ENCODE measurements at places on chromosomes 4 and X.
A peak's percentile ranks its signal among the peaks of the same experiment; 100 is the strongest.

GRCh38 chr4:150960079-150960478, 55.0 kb downstream of the LRBA start:
- DNase-seq, result no peak

DNA sequence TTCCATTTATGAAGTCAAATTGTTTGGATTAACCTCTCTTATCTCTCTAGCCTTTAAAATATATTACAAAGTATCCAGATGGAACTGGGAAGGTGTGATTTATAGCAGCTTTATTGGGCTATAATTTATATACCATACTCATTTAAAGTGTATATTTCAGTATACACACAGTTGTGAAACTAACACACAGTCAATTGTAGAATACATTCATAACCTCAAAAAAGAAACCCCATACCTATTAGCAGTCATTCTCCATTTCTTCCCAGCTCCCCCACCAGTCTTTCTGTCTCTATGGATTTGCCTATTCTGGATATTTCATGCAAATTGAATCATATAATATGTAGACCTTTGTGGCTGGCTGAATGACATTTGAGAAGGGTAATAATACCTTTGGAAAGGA, 7.6 kb upstream of the NAP1L5 start:
- DNase-seq, result no peak

- DNase-seq, result no peak
These were observed 2.3 kb upstream of the METTL14 start for GRCh38 chr4:118682928-118683327.

DNA sequence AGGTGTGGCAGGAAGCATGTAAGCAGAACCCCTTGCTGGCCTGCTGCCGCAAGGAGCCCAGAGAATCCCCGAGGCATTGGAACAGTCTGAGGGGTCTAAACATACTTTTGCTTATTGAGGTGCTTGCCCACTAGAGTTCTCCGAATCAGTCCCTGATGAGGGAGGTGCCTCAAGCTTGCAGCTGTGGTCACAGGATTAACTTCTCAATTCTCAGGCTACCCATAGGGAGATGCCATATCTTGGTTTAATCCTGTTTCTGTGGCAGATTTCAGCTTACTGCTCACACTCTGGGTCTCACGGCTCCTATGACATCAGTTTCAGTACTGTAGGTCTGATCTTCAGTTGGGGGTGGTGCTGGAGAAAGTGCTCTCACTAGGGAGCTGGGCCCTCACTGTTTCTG, 39.9 kb downstream of the CCNG2 start:
- no peak for DNase-seq

- no peak for DNase-seq
These were observed 495.2 kb downstream of the NLGN4X start for GRCh38 chrX:5733501-5733900.

DNA sequence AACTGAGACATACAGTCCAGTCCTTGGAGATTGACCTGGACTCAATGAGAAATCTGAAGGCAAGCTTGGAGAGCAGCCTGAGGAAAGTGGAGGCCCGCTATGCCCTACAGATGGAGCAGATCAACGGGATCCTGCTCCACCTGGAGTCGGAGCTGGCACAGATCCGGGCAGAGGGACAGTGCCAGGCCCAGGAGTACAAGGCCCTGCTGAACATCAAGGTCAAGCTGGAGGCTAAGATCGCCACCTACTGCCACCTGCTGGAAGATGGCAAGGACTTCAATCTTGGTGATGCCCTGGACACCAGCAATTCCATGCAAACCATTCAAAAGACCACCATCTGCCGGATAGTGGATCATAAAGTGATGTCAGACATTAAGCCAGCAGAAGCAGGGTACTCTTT, 20.4 kb upstream of the FRMPD3 start:
- no peak for DNase-seq

- DNase-seq, result no peak
These were observed 66.1 kb downstream of the KIT start for GRCh38 chr4:54723820-54724219.

DNA sequence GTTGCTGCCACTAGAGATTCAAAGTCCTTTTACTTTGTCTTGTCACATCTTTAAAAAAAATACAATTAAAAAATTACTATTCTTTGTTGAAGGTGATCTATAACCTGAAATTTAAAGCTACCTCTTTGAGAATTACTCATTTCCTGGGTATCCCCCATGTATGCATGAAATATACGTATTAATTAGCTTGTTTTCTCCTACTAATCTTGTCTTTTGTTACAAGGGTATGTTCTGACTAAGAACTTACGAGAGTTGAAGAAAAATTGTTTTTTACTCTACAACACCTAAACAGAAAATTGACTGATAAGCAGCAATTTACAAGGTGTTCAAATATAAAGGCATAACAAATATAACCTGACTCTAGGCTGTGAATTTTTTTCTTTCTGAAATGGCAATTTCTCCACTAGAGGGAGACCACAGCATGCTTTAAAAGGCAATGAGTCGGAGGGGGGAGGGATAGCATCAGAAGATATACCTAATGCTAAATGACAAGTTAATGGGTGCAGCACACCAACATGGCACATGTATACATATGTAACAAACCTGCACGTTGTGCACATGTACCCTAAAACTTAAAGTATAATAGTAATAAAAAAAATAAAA, 249.6 kb downstream of the OPHN1 start:
- no peak for DNase-seq

DNA sequence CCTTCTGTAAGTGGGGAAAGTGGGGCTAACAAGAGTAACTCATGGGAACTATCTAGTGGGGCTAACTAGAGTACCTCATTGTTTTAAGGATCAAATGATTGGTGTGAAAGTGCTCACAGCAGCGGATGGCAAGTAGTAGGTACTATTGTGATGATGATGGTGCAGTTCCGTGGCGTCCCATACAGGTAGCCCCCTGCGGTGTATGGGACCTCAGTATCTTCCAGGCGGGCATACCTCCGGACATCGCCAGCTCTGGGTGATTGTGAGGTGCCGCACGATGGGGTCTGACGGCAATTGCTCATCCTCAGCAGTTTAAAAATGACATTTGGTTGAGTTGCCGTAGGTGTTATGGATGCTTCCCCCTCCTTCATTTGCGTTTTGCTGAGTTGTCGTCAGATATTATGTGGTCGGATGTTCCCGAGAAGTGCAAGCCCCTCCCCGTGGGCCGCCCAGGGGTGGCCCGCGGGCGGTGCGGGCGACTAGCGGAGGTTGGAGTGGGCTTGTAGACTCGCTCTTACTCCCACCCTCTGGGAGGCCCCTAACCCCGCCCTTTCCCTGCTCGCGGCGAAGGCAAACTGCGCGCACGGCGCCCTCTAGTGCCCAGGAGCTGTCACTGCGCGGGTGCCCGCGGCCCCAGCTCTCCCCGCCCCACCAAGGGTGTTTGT, 18.3 kb upstream of the GPR101 start:
- peak; percentile 49 for DNase-seq

- peak; percentile 2 for DNase-seq
These were observed 127.8 kb upstream of the METTL14 start for GRCh38 chr4:118557298-118557851.

- DNase-seq, result no peak
These were observed 162.8 kb upstream of the MAMLD1 start for GRCh38 chrX:150200361-150200760.

DNA sequence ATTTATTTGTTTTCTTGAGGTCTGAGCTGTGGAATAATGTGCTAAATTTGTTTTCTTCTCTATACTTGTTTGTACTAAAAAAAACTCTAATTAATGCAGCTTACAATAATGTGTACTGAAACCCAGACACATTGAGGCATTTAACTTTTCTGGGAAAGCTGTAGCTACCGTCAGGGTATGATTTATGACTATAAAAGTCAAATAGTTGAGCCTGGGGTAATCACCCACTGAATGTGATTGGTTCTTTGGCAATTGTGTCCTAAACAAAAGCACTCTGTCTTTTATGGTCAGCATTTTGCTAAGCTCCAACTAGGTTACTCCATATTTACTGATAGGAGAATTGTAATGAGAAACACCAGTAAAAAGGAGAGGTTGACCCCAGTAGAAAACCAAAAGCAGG, 65.9 kb upstream of the CBLL2 start:
- DNase-seq, result no peak

Data from H54 (cell line).